NCI-H2081 treated with DMSO at 0.1 percent for 48 hours (cell line): ENCODE measurements at places on chromosomes 3 and 15.

GRCh38 chr3:138338244-138338643 is 8.6 kb upstream of the NME9 start:
- DNase-seq, result no peak

GRCh38 chr3:170836491-170836890 is 33.5 kb downstream of the RPL22L1 start:
- no peak for DNase-seq

- DNase-seq, result no peak
These were observed 759 bp upstream of the GMPS start for GRCh38 chr3:155869691-155870090.

DNA sequence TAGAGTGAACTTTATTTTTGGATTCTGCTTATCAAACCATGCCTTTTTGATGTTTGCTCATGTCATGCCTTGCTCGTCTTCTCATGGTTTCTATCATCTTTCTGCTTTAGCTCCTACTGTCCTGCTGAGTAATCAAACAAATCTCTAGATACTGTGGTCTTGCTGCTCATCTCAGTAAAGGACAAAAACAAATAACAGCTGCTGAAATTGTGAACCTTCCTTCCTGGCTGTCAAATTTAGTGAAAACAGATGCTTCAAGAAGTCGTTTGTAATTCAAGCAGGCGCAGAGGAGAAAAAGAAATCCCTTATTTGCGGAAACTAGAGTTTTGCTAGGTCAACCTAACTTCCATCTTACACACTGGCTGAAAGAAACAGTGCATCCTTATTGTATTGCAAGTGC is 616.1 kb upstream of the ALCAM start:
- DNase-seq, result no peak

DNA sequence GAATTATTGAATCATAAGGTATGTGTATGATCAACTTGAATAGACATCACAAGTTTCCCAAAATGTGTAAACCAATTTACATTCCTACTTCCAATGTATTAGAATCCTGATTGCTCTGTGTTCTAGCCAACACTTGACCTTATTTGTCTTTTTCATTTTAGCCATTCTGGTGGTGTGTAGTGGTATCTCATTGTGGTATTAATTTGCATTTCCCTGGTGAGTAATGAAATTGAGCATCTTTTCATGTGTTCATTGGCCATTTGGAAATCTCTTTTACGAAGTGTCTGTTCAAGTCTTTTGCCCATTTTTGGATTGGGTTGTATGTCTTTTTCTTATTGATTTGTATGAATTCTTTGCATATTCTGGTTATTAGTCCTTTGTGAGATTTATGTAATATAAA is 138.0 kb downstream of the RBPMS2 start:
- no peak for DNase-seq

GRCh38 chr3:8837162-8837561 is 67.7 kb upstream of the OXTR start:
- no peak for DNase-seq
